ENCODE measurements at places on chromosomes 2 and 18.

DNA sequence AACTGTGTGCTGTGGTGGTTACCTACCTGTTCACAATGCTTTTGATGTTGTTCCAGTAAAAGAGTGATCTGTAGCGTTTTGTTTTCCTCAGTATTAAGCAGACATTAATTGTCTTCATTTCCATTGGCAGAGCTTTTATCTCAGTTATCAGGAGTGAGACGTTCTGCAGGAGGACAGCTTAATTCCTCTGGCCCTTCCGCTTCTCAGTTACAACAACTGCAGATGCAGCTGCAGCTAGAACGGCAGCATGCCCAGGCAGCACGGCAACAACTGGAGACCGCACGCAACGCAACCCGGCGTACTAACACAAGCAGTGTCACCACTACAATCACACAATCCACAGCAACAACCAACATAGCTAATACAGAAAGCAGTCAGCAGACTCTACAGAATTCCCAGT lies 78.3 kb downstream of the KCMF1 start:
- DNase-seq, result no peak

DNA sequence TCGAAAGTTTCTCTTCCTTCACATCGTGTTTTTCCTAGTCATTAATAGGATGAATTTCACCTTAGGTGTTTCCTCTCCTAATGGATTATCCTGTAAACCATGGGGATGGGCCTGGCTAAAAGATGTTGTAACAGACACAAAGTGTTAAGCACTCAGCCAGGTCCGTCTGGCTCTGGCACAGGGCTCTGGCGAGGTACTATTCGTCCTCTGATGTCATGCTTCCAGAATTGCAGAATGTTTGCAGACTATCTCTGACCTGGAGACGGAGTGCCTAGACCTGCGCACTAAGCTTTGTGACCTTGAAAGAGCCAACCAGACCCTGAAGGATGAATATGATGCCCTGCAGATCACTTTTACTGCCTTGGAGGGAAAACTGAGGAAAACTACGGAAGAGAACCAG lies 13.2 kb downstream of the ATG16L1 start:
- no peak for DNase-seq

GRCh38 chr18:905948-906415 lies 1.3 kb downstream of the ADCYAP1 start:
- no peak for DNase-seq

GRCh38 chr18:45553723-45554388 lies 61.4 kb upstream of the SLC14A2 start:
- DNase-seq, result no peak

- DNase-seq, result no peak
Observed at GRCh38 chr2:62076980-62077638, 118.8 kb upstream of the B3GNT2 start.

GRCh38 chr2:68799140-68800026 lies 64.8 kb downstream of the ARHGAP25 start:
- no peak for DNase-seq

- no peak for DNase-seq
Observed at GRCh38 chr2:23579674-23580073, 194.7 kb downstream of the KLHL29 start.

DNA sequence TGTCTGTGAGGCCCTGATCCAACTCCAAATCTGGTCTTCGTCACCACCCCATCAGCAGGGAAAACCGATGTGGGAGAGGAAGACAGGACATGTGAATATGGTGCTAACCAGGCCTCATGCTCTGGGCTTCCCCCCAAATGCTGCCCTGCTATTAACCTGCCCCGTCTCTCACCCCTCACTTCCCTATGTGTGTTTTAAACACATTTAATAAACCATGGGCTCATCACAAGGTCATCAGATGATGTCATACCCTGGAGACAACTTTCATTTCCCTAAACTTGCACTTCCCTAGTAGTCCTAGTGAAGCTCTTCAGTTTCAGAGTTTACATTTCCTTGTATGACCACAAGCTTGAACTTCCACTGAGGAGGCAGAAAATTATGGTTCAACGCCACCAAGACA lies 49.9 kb downstream of the CD8B2 start:
- no peak for DNase-seq

- DNase-seq, result no peak
Observed at GRCh38 chr2:54741250-54741649, 17.8 kb downstream of the EML6 start.

- DNase-seq, result peak; percentile 36
Observed at GRCh38 chr2:72893594-72894319, 6.5 kb downstream of the SPR start.

DNA sequence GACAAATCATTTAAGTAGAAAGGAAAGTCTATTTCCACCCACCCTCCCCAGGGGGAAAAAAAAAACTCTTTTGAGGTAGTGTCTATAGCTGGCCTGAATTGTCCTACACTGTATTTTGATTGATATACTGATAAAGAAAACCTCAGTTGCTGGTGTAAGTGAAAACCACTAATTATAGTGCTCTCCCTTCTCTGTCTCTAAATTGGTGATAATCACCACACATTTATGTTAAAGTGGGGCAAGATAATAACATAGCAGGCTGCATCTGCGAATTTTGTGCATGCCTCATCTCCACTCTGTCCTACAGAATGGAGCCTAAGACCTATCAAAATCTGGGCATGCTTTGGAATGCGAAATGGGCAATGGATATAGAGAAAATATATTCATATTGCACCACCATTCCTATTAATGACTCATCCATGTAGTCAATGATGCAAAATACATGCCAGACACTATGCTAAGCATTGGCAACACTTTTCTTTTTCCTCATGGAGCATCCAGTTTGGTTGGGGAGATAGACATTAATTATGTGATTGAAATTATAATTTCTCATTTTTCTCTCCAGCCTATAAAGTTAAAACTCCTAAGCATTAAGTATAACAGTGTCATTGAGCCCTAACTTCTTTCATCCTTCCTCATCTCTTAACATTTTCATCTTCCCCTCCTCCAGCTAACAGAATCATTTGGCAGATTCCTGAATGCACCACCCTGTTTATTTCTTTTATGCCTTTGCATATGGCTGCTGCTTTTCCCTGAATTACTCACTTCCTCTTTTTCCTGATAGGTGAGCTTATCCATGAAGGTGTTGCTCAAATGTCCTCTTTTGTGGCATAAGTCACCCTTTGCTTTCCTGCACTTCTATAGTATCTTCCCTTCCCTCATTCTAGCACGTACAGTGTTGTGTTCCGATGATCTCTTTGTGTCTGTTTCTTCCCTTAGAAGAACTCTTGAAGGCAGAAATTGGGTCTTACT lies 58.2 kb downstream of the SLC9A2 start:
- no peak for DNase-seq

DNA sequence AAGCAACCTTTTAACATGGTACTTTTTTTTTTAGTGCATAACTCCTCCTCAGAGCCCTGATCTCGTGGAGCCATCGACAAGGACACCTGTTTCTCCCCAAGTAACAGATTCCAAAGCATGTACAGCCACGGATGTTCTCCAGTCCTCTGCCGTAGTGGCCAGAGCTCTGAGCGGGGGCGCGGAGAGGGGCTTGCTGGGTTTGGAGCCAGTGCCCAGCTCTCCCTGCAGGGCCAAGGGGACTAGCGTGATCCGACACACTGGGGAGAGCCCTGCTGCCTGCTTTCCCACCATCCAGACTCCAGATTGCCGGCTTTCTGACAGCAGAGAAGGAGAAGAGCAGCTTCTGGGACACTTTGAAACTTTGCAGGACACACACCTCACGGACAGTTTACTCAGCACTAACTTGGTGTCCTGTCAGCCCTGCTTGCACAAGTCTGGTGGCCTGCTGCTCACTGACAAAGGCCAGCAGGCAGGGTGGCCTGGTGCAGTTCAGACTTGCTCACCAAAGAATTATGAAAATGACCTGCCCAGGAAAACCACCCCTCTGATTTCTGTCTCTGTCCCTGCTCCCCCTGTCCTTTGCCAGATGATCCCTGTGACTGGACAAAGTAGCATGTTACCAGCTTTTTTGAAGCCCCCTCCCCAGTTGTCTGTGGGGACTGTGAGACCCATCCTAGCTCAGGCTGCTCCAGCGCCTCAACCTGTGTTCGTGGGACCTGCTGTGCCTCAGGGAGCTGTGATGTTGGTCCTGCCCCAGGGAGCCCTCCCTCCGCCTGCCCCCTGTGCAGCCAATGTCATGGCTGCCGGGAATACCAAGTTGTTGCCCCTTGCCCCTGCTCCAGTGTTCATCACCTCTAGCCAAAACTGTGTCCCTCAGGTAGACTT lies 4.5 kb downstream of the KLF11 start:
- DNase-seq, result no peak

- no peak for DNase-seq
Observed at GRCh38 chr2:133574186-133574585, 5.9 kb upstream of the NCKAP5 start.

DNA sequence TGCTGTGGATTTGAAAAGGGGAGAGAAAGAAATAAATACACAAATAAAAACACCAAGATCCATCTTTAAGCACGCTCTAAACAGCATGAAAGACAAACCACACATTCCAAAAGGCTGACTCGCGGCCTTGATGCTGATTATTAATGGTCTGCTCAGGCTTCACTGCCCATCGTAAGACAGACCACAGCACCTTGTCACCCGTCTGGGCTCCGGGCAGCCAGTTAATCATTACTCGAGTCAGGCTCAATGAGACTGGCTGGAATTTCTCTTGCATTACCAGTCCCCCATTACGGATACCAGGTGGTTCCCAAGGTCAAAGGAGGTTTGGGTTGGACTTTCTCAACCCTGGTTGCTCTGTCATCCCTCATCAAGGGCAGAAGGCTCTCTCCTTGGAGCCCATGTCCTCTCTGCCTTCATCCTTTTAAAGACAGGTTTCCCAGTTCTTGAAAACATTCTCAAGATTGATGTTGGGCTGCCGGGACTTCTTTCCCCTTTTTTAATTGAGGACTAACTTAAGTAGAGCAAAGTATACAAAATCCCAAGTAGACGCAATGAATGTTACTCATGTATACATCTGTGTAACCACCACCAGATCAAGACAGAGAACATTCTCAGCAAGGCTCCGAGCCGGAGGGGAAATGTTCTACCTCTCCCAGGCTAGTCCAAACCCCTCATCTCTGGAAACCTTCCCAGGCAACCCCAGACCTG lies 8.1 kb downstream of the SMAD7 start:
- no peak for DNase-seq

All from activated CD4-positive, alpha-beta T cell treated with anti-CD3 and anti-CD28 coated beads, Interleukin-2, amount 50 U/mL, for 16 hours (primary cell).